Stimulated activated CD8-positive, alpha-beta memory T cell treated with anti-CD3 and anti-CD28 coated beads, Interleukin-7, amount 100 ng/mL, for 1 hour (primary cell): ENCODE measurements at places on chromosomes 3 and 15.

- DNase-seq = no peak
Observed at GRCh38 chr3:124097362-124098131, 105.6 kb upstream of the ROPN1 start.

GRCh38 chr3:37173806-37174205 lies 576 bp downstream of the LRRFIP2 start:
- no peak for DNase-seq

DNA sequence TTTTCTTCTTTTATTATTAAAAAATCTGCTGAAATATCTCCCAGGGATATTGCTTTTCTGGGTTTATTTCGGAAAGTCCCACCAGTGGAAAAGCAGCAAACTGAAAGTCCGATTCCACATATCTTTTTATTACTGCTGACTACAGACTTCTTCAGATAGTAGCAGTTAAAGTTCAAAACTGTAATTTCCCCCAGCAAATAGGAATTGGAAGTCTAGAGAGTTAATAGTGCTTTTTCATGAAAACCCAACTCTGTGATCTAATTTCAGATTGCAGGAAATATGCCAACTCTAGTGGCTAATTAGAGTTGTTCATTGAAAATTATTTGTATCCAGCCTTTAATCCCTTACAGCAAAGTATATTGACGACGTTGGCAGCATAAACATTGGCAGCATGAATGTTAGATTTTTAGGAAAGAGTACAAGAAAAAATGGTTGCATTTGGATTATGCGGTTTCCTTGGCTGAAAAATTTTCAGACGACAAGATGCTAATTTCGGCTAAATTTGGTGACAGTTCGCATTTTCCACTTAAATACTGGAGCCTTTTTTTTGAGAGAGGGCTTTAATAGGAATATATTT lies 472.9 kb upstream of the CBLB start:
- DNase-seq = no peak

- no peak for DNase-seq
Observed at GRCh38 chr3:145177828-145178227, 983.2 kb downstream of the PLOD2 start.

GRCh38 chr3:112437146-112438022 lies 61.9 kb downstream of the BTLA start:
- no peak for DNase-seq

- DNase-seq = no peak
Observed at GRCh38 chr15:38879909-38880471, 315.4 kb upstream of the RASGRP1 start.

DNA sequence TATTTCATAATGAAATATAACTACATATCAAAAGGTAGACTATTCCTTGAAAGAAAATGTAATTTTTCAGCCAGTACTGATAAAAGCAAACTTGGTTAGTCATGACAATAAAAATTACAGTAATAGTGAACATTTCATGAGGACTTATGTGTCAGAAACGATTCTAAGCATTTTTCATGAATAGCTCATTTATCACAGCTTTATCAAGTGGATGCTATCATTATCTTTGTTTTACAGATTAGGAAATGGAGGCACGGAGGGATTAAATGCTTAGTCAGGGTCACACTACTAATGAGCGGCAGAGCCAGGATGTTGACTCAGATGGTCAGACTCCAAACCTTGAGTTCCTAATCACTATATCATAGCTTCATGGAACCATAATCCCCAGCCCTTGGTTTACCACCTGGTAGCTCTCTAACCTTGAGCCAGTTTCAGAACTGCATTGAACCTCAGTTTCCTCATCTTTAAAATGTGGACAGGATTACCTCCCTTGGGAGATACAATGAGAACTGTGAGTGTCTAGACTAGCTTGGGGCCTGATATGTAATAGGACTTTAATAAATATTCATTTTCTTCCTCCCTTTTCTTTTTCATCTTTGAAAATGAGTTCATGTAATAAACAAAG lies 85.4 kb downstream of the TNIK start:
- no peak for DNase-seq

DNA sequence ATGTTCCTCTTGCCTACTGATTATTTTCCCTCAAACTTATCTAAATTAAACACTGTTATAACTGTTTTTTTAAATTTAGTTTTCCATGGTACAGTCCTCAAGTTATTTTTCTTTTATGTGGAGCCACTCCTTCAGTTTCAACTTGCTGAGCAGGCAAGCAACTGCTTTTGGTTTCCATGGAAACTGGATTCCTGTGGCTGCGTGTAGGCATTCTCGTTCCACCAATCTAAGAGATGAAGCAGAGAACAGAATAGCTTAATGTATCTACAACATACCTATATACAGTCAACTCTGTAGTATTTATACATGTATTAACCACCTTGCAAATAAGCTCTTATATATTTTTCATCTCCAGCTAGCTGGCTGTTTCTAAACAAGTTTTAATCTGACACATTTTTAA lies 25.8 kb upstream of the ANXA2 start:
- no peak for DNase-seq

- no peak for DNase-seq
Observed at GRCh38 chr3:195573611-195574496, 9.9 kb downstream of the APOD start.

DNA sequence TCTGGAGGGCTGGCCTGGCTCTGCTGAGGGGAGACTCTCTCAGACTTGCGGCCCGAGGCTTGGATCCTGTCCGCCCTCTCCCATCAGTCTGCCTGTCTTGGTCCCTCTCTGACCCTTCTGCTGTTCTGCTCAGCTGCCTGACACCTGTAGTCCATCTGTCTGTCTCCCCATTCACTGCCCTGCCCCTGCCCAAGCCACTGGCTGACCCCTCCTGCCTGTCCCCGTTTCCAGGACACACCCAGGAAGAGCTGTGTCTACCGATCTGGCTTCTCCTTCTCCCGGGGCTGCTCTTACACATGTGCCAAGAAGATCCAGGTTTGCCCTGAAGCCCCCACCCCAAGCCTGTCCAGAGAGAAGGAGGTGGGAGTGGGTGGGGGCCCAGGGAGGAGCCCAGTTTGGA lies 18.5 kb downstream of the NT5DC2 start:
- DNase-seq = no peak

DNA sequence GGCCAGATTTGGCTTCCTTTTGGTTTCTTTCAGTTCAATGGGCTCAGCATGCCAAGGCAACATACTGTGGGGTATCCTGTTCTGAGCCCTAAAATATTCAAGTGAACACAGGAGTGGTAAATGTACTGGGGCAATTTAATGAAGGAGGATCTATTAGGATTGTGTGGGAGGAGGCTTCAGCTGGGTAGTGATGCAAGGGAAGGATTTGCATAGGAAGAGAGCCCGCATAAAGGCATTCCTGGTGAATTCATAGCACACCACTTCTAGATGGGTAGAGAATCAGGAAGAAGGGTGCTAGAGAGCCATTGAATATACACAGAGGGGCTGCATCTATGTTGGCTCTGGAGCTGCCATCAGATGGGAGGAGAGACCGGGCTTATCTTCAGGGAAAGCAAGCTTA lies 20.6 kb upstream of the KNG1 start:
- no peak for DNase-seq

DNA sequence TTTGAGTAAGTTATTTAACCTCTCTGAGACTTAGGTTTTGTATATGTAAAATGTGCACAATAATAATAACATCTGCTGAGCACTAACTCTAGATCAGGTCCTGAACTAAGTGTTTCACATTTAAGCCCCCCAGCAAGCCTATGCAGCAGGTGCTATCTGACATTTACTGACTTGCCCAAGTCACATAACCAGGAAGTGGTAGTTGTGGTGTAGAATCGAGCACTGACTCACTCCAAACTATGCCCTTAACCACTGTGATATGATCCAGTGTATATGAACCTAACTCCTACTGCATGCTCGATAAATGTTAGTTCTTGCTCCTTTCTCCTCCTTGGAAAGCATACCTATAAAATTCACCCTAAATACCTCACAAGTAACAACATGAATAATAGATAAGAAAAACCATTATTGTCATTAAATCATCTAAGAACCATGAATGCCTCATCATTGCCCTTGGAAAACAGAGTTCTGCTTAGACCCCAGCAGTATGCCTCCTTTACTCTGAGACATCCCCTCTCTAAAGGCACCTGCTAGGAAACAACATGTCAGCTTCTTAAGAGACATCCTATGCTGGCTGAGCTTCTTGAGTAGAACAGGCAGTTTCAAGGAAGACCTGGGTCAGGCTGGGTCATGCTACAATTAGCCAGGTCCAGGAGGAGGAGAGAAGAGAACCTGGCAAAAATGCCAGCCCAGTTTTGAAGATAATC lies 3.0 kb upstream of the SHC4 start:
- no peak for DNase-seq

GRCh38 chr3:17799312-17799711 lies 56.9 kb upstream of the TBC1D5 start:
- no peak for DNase-seq

DNA sequence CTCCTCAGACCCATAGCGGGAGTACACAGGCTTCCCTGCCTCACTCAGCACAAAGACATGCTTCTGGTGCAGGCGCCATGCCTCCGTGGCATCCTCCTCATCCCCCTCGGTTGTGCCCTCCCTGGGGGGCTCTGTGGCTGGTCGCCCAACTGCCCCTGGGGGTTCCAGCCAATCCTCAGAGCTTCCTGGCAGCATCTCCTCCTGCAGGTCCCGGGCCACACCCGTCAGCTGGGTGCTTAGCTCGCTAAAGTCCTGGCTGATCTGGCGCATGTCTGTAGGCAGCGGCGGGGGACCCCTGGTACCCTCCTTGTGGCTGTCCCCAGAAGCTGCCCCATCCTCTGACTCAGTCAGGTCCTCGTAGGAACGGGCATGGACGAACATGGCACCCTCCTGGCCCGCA lies 7.9 kb upstream of the MST1R start:
- DNase-seq = no peak

DNA sequence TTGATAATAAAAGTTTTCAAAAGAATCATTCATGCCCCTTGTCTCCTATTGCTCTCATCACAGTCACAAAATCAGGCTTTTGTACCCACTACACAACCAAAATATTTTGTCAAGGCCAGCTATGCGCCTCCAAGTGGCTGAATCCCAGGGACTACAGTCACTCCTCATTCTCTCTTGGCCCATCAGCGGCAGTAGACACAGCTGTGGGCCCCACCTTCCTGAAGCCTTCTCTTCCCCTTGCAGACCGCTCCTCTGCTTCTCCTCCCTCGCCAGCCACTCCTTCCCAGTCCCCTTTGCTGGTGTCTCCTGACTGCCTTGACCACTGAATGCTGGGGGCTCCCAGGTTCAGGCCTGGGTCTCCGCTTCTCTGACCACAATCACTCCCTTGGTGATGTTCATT lies 52.1 kb downstream of the LSM3 start:
- no peak for DNase-seq
